ENCODE measurements at places on chromosomes 5 and 9. TPM values are rescaled to one million over a fixed set of nuclear protein-coding genes. Genes with fewer than 3 reads are reported as not detected.

GRCh38 chr5:139678751-139679750 is 30.9 kb downstream of the CXXC5 start:
- DNase-seq: no peak

The RAI14 gene
- 134 TPM for total RNA-seq

DNA sequence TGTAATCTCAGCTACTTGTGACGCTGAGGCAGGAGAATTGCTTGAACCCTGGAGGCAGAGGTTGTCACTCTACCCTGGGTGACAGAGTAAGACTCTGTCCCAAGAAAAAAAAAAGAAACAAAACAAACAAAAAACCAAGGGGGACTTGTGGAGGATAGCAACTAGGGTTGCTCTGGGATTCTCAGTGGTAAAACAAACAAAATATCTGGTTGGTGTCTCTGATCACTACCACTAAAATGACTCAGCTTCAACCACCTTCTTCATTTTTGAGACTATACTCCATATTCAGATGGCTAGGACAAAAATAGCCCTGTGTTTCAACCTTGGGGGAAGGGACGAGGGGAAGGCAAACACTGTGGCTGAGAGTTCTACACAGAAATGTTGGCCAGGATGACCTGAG is 110.3 kb downstream of the ARRDC3 start:
- DNase-seq: no peak

The GPX3 gene
- total RNA-seq: 2,056 TPM

GRCh38 chr5:144844086-144844485 is 673.4 kb downstream of the KCTD16 start:
- DNase-seq: no peak

GRCh38 chr9:25939126-25939525 is 260.9 kb upstream of the TUSC1 start:
- DNase-seq: no peak

- no peak for DNase-seq
These were observed 27.0 kb downstream of the UTP15 start for GRCh38 chr5:73592551-73592950.

All from ascending aorta (tissue), 2 donors.